ENCODE measurements at places on chromosomes 5 and 9. TPM values are rescaled to one million over a fixed set of nuclear protein-coding genes. Genes with fewer than 3 reads are reported as not detected.

DNA sequence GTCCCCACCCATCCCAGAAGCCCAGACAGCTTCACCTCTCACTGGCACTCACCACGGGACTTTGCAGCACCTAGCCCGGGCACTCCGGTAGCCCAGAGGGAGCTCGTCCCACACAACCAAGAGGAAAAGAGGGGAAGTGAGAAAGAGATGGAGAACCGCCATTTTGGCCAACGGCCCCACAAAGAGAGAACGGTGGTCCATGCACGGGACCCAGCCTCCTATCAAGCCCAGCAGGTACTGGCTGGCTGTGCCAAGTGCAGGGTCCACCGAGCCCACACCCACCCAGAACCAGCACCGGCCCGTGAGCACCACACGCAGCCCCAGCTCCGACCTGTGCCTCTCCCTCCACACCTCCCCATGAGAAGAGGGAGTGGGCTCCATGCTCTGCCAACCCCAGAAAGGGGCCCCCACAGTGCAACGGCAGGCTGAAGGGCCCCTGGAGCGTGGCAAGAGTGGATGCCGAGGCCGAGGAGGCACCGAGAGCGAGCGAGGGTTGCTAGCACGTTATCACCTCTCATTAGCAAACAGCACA lies 78.5 kb upstream of the GCNT4 start:
- H3K36me3 ChIP-seq = peaks cover 5% of the 10 kb centered on the region
- H3K27me3 ChIP-seq = no peaks in the 10 kb centered on the region
- DNase-seq = no peak
- H3K4me3 ChIP-seq = no peak overlapping the region

Gene LAMC3
- total RNA-seq = 0.59 TPM

Gene TEX48
- 0.75 TPM for total RNA-seq

Gene PCDHGA4
- 0.11 TPM for total RNA-seq

DNA sequence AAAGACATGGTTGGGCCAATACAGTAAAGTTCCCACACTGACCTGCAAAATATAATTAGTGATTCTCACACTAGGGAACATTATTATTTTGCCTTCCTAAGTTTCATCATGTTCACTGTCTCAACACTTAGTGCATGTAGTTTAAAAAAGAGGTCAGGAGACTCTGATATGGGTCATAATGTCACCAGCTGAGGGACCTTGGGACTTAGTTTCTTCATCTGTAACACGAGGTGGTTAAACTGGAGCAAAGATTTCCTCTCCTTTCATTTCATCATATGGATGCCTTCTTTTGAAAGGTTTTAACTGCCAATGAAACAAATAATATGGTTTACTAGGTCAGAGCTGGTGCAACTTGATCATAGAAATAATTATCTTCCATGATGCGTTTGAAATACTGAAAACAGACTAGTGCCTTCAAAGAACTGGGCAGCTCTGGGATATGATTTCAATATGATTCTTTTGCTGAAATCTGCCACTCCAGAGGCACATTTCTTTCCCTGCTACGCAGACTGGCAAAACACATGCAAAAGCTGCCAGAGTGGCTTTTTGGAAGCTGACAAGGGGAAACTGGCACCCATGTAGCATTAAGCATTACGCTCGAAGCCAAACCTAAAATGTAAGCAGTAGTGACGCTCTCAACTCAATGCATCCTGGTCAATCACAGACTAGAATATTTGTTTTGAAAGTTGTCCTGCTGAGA lies 20.8 kb downstream of the RETREG1 start:
- H3K4me3 ChIP-seq = no peak overlapping the region
- H3K4me1 ChIP-seq = peaks cover 76% of the 10 kb centered on the region
- H3K27me3 ChIP-seq = no peaks in the 10 kb centered on the region
- peaks cover 33% of the 10 kb centered on the region for H3K36me3 ChIP-seq
- no peak overlapping the region for H3K27ac ChIP-seq

DNA sequence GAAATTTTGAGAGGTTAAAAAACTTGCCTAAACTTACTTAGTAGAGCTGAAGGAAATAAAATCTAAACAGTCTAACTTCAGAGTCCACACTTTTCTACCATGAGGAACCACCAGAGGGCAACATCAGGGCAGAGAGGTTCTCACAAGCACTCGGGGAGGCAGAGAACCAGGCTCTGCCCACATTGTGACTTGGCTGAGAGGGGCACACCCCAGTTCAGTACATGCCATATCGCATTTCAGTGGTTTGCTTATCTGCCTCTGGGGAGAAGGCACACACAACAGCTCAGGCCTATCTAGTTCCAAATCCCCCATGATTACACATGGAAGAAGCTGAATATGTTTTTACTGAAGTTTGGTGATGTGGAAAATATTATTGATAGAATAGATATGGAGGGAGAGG lies 49.2 kb downstream of the EQTN start:
- no peaks in the 10 kb centered on the region for H3K4me1 ChIP-seq
- DNase-seq = peak; percentile 35
- no peak overlapping the region for H3K27ac ChIP-seq
- H3K4me3 ChIP-seq = no peak overlapping the region
- H3K27me3 ChIP-seq = peaks cover 6% of the 10 kb centered on the region
- H3K36me3 ChIP-seq = no peaks in the 10 kb centered on the region

- peaks cover 89% of the 10 kb centered on the region for H3K4me1 ChIP-seq
- DNase-seq = no peak
- H3K27ac ChIP-seq = no peak overlapping the region
- H3K27me3 ChIP-seq = no peaks in the 10 kb centered on the region
Observed at GRCh38 chr5:6731465-6732237, 18.4 kb downstream of the TENT4A start.

DNA sequence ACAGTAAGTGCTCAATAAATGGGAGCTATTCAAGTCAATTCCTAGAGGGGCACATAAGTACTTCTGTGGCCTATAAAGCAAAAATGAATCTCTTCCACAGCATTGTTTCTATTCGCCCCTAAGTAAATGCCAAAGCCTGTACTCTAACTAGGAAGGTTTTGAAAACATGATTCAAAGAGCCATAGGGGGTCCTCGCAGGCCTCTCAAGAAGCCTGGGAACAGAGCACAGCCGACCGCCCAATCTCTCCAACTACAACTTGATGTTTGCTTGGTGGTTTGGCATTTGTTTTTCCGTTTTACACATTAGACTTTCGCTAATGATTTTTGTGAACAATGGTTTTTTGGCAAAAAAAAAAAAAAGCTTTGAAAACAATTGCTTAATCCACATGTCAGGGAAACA lies 19.4 kb downstream of the EFNA5 start:
- no peaks in the 10 kb centered on the region for H3K4me1 ChIP-seq
- peaks cover 20% of the 10 kb centered on the region for H3K27me3 ChIP-seq
- no peak for DNase-seq
- no peak overlapping the region for H3K4me3 ChIP-seq
- H3K27ac ChIP-seq = no peak overlapping the region
- H3K36me3 ChIP-seq = no peaks in the 10 kb centered on the region

DNA sequence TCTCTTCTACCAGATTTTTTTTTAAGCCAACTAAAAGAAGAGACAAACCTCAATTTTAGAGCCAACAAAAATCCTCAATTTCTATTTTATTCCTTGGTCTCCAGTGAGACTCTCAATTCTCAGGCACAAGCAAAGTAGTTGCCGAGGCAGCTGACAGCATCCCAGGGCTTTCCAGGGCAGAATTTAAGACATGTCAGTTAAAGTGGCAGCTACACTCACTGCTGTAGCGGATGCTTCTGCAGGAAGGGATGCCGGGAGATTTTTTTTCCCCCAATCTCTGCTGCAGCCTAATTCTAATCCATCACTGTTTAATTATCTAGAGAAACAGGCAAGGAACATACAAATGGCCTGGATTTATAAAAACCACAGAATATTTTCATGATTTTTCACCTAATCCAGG lies 57.0 kb downstream of the TTC39B start:
- H3K27me3 ChIP-seq = no peaks in the 10 kb centered on the region
- H3K36me3 ChIP-seq = peaks cover 5% of the 10 kb centered on the region
- no peak for DNase-seq
- H3K4me1 ChIP-seq = peaks cover 42% of the 10 kb centered on the region

DNA sequence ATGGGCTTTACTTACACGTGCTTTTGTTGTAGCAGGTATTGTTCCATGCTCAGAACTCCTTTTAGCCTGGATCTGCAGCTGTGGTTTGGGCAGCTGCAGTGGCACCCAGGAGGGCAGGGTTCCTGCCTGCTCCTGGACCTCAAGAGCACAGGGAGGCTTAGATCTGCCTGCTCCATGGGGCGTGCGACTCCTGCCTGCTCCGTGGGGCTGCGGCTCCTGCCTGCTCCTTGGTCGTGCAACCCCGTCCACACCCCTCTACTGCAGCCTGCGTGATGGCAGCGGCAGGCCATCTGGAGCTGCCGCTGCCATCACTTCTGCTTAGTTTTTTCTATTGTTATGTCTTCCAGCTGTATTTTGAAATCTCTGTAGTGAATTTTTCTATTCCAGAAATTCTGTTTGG lies 11.7 kb upstream of the UGT3A2 start:
- DNase-seq = no peak
- H3K36me3 ChIP-seq = no peaks in the 10 kb centered on the region
- H3K27ac ChIP-seq = no peak overlapping the region
- no peaks in the 10 kb centered on the region for H3K4me1 ChIP-seq
- H3K27me3 ChIP-seq = peaks cover 9% of the 10 kb centered on the region
- H3K4me3 ChIP-seq = no peak overlapping the region
